Stimulated activated CD4-positive, alpha-beta T cell treated with anti-CD3 and anti-CD28 coated beads, TNF-alpha, amount 100 ng/mL, for 1 hour (primary cell): ENCODE measurements at places on chromosomes 3 and 15.

DNA sequence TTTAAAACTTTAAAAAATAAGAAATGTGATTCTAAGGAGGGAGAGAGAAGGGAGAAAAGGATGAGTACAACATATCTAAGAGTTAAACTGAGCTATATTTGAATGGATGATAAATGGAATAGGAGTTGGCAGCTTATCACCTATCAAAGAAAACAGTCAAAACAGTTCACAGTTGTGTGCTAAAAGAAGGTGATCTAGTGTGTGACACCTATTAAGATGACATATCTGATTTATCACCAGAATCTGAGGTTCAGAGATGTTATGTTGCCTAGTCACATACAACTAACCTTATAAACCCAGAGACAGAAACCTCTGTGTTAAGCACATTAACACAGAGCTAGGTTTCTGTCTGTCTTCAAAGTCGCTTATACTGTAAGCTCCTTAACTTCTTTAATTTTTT is 3.0 kb downstream of the ATP13A3 start:
- DNase-seq: no peak

GRCh38 chr3:150309557-150309956 is 98.5 kb upstream of the TSC22D2 start:
- no peak for DNase-seq

GRCh38 chr15:50971115-50971514 is 62.6 kb downstream of the AP4E1 start:
- no peak for DNase-seq

DNA sequence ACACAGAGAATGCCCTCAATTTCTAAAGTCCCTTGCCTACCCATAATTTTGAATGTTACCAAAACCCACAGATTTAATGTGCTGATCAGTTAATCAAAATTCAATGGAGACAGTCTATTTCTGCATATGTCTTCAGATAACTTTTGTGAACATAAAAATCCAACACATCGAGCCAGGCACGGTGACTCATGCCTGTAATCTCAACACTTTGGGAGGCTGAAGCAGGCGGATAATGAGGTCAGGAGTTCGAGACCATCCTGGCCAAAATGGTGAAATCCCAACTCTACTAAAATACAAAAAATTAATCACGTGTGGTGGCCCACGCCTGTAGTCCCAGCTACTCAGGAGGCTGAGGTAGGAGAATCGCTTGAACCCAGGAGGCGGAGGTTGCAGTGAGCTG is 49.3 kb downstream of the PEAK1 start:
- DNase-seq: no peak

DNA sequence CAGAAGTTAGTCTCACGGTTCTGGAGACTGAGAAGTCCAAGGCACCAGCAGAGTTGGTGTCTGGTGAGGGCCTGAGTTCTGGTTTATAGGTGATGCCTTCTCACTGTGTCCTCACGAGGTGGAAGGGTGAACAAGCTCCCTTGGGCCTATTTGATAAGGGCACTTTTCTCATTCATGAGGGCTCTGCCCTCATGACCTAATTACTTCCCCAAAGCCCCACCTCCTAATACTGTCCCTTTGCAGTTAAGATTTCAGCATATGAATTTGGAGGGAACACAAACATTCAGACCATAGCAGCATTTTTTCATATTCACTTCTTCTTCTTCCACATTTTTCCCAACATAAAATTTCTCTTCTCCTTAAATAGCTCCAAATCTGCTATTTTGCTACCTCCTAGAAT is 41.5 kb downstream of the TMEM41A start:
- DNase-seq: no peak

DNA sequence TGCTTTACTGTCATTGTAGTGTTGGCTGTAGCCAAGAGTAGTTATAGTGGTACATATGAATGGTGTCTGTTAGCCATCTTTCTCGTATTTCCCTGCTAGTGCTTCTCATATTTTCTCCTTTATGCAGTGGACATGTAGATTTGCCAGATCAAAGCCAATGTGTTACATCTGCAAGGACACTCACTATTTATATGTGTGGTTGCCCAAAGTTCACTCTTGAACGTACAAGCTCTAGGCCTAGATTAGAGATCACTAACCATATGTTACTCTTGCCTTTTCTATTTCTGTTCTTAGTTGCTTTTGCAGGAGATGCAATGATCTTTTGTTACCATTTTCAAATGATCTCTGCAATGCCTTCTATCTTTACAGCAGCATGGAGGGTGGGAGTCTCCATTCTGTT is 78.4 kb downstream of the CADM2 start:
- no peak for DNase-seq
